T-helper 1 cell (primary cell): ENCODE measurements at places on chromosomes 1 and 21.
A peak's percentile ranks its signal among the peaks of the same experiment; 100 is the strongest.

GRCh38 chr1:27341525-27342252 is at the start of gene SYTL1:
TSS of gene SYTL1 (plus strand) at chr1:27342022. CDS start at chr1:27345335, 3,313 bp downstream.
- peak; percentile 57 for DNase-seq

GRCh38 chr1:64925594-64925993 is 40.8 kb downstream of the JAK1 start:
- no peak for DNase-seq

DNA sequence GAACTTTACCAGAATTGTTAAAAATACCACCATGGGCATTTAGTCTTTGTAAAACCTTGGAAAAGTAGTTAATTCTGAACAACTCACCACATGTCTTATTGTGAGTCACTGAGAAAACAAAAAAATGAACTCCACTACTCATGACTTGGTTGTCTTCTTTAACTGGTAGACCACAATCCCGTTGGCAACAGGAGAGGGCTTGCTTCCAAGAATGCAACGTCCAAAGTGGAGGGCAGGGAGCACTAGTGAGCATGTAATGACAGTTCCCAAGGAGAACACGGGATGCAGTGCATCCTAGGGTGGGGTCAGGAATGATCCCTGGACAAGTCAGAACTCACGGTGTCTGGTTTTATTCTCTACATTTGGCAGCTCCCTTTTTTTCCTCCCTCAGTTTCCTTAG is 15.2 kb upstream of the HMCN1 start:
- no peak for DNase-seq

GRCh38 chr1:27418326-27419185 is 26.1 kb downstream of the GPR3 start:
- DNase-seq = no peak

DNA sequence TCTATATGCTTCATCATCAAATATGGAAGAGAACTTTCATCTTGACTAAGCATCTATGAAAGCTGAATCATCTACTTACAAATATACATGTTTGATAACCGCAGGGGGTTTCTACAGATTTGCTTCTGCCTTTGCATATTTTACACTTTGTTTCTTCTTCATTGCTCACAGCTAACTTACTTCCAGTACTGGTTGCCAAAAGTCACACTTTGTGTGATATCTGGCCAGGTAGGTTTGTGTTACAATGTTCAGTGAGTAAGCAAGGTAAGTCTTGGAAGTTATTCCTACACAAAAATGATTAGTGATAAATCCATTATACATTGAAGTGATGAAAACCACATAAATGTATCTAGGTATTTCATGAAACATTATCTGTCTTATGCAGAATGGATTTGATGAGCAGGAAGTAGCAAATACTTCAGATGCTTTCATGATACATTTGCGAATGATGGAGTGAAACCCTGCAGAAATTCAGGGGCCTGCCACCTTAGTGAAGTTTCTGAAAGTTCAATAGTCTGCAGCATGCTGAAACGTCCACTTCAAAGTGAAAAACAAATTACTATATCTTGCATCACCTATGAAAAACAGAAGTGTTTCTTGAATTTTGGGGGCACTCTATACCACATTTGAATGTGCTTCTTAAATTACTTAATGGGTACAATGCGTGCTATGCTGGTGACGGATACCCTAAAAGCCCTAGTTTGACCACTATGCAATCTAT is 187.3 kb downstream of the ATP6V1G3 start:
- no peak for DNase-seq

DNA sequence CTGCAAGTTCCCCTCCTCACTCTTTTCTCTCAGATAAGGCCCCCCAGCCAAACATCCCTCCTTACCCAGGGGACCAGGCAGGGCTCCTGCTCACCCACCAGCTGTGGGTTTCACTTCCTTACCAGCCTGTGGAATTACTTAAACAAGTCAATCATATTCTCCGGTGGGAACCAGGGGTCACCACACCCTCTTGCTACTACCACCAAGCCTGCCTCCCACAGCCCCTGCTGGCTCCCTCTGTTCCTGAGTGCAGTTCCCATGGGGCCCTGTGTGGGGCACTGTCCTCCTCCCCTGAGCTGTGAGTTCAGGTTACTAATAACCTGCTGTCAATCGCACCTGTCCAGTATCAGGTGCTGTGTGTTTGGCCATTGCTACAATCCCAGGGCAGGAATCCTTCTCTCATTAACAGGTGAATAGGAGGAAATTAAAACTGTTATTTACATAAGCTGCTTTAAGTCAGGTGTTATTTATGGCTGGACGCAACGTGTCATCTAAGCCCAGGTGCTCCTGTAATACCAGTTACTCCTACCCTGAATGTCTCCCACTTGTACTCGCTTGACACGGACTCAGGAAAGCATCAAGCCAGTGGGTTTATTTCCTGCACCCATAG is 53.1 kb upstream of the LBR start:
- peak; percentile 42 for DNase-seq

DNA sequence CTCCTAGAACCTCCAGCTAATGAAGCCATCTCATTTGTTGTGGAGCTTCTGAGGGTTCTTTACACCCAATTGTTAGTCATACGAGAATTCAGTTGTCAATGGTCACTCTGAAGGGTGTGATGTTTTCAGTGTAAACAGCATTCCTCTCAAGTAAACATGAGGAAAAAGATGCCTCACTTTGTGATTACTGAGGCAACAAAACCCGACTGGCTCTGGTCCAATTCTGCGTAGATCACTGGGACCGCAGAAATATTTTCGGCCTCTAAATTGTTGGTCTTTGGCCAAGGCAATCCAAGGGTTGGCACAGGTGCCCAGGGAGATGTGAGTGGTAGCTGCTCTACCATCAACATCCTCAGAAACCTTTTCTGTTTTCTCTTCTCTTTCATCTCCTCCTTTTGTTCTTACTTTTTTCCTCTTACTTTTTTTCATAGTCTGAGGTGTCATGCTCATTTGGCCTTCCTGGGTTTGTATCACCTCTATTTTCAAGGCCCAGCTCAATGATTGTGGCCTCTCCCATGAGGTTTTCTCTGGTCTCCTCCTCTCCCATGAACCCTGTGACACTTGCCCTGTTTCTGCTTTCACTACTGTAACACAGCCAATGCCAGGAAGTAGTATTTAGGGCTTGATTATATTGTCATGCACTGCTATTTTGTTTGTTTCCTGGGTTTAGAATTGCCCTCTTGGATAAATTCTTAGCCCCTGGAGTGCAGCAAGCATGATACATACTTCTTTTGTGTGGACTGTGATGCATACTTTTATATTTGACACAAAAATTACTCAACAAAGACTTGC is 221.9 kb downstream of the TNR start:
- DNase-seq = no peak

DNA sequence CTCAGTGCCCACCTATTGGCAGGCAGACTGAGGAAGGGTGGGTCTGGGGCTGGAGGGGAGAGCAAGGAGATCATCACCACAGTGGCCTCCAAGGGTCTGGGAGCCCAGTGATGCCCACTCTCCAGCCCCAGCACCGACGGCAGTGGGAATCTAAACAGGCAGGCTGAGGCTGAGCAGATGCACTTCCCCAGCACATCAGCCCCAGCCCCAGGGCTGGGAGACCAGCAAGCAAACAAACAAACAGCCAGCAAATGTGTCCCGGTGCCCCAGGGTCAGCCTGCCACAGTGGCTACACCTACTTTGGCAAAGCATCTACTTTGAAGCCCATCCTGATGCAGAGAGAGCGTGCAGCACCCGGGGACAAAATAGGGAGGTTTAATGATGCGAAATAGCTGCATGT is 216.3 kb upstream of the ZC3H12A start:
- DNase-seq = no peak

GRCh38 chr1:201535046-201535918 is 3.6 kb upstream of the NAV1 start:
- no peak for DNase-seq

DNA sequence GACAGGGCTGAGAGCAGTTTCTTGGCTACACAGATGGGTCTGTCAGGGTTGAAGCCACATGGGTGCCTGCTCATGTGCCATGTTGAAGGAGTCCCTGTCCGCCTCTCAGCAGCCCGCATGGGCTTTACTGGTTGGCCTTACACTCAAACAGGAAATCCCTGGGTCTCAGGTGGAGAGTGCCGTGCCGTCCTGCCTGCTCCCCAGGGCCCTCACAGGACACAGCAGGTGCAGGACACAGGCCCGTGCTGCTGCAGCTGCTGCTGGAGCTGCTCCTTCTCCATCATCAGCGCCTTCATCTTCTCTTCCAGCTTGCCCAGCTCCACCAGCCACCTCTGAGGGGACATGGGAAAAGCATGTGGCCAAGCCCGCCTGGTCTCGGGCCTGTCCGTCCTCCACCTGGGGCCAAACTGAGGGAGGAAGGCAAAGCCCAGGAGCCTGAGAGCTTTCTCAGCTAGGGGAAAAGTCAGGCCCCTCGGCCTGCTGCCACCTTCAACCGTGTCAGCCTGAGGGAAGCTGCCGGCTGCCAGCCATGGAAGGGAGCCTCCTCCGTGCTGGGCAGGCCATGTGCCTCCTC is 5.5 kb downstream of the SLFNL1 start:
- DNase-seq = no peak

DNA sequence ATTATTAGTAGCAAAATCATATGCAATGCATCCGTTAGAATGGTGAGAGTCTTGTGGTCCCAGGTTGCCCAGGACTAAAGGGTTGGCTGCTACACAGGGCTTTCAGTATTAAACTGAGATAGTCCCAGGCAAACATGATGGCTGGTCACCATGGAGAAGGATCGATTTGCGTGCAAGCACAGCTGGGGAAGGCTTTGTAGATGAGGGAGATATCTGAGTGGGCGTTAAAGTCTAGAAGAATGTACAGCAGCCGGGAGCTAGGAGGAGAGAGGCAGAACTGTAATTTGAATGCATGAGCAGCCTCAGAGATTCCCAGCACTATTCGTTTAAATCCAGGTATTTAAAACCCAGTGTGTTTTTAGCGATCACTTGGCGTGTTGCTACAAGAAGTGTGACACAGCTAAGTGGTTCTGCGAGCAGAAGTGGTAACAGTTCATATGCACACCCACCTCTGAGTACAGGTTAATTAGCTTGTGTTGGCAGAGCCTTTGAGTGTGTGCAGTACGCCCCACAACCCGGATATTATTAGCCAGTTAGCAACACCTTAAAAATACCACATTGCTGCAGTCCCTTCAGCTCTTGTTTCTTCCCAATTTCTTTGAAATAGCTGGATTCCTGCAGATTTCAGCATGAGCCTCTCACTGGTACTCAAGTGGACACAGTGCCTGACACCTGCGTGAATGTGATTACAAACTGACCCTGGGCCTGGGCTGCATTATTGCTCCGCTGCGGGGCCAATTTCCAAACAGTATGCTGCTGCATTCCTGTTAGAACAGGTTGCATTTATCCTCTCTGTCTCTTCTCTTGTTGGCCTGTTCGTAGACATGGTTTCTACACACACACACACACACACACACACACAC is 67.2 kb upstream of the SCAF4 start:
- no peak for DNase-seq

DNA sequence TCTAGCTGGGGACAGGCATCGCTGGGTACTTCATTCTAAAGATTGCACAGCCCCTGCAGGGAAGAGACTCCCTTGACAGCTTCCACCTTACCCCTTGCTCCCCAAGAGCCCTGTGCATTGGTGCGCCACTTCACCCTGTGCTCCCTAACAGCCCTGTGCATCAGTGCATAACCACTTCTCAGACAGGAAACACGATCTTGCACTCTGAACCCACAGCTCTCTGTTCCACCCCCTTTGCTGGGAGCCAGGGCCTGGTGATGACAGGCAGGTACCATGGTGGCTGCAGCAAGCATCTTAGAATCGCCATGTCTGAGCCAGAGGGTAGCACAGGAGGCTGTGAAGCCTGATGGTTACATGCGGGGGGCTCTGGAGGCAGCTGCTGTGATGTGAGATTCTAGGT is 5.0 kb downstream of the ALPL start:
- DNase-seq = no peak

- DNase-seq = no peak
Observed at GRCh38 chr1:70760154-70760553, 287.5 kb downstream of the PTGER3 start.

GRCh38 chr1:206672844-206673758 is 11.6 kb upstream of the MAPKAPK2 start:
- no peak for DNase-seq

GRCh38 chr1:67952071-67952470 is 98.4 kb downstream of the DIRAS3 start:
- DNase-seq = no peak

DNA sequence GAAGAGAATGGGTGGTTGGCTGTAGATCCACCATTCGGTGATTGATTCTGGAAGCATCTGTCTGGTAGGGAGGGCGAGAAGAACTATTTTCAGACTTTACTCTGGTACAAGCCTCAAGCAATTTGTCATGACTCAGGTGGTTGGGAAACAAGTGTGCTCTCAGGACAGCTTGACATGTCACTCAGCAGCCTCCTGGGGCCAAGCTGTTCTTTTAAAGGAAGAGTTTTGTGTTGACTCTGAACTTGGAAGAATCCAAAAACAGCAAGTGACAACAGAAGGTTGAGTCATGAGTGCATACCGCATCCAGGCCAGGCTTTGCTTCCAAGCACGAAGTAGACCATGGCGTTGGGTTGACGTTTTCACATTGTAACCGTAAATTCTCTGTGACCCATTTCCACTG is 65.9 kb downstream of the CLIC6 start:
- no peak for DNase-seq

DNA sequence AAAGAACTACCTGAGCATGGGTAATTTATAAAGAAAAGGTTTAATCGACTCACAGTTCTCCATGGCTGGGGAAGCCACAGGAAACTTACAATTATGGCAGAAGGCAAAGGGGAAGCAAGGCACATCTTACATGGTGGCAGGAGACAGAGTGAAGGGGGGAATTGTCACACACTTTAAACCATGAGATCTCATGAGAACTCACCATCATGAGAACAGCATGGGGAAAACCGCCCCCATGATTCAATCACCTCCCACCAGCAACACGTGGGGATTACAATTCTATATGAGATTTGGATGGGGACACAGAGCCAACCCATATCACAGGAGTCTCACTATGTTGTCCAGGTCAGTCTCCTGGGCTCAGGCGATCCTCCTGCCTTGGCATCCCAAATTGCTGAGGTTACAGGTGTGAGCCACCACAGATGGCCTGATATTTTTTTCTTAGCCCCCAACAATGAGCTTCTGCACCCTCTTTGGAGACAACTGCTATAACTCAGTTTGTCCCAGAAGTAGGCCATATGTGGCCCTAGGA is 22.5 kb upstream of the MORC3 start:
- DNase-seq = no peak

DNA sequence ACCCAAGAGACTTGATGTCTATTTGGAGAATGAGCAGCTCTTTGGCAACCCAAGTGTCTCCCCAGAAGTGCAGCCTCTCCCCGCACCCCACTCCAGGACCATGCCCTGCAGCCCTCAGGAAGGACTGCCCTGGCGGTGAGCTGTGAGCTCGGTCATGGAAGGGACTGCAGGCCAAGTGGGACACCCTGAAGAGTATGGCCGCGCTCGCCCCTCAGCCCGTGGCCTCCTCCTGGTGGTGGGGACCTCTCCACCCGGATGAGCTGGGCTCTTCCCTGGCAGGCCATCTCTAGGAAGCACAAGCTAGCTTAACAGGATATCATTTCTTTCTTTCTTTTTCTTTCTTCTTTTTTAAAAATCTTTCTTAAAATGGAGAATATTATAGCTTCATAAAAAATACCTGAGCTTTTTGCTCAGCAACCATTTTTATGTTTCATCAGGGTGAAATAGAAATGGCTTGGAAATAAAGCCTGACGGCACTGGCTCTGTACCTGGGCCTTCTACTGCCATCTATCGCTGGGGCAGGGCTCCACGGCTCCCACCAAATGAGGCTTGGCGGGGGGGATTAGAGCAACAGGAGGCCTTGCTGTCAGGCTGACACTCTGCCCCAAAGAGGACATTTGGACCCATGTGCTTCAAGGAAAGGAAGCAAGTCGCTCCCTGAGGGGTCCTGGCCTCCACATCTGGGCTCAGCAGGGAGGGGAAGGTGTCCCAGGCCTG is 296.2 kb upstream of the VAMP3 start:
- no peak for DNase-seq

- DNase-seq = no peak
Observed at GRCh38 chr1:227191607-227192006, 126.7 kb downstream of the CDC42BPA start.
